Kidney (tissue), 22 donors: ENCODE measurements at places on chromosomes 13 and 19. TPM values are rescaled to one million over a fixed set of nuclear protein-coding genes. Genes with fewer than 3 reads are reported as not detected.

- no peaks in the 10 kb centered on the region for H3K4me1 ChIP-seq
- no peak overlapping the region for H3K4me3 ChIP-seq
- H3K27ac ChIP-seq, result no peak overlapping the region
- DNase-seq, result no peak
- no peaks in the 10 kb centered on the region for H3K36me3 ChIP-seq
- no peaks in the 10 kb centered on the region for H3K27me3 ChIP-seq
Measured at GRCh38 chr19:40862333-40862732, 12.1 kb upstream of the CYP2A6 start.

DNA sequence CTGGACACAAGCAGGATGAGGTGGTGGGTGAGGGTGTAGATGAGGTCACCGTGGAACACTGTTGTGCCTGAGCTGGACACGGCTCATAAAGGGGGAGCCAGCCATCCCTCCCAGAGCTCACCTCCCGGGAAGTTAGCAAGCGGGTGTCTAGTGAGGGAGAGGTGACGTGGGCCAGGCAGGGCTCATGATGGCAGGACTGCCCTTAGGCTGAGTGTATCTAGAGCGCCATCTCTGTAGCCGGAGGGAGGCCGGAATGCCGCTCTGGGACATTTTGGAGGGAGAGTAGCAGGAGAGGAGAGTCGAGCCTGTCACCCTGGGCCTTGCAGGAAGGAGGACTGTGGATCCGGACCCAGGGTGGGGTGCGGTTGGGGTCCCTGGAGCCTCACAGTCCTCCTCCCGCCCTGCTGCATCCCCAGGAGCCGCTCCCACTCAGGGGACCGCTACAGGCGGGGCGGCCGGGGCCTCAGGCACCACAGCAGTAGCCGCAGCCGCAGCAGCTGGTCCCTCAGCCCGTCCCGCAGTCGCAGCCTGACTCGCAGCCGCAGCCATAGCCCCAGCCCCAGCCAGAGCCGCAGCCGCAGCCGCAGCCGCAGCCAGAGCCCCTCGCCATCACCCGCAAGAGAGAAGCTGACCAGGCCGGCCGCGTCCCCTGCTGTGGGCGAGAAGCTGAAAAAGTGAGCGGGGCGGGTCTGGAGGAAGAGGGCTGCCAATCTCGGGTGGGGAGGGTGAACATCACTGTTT, 9.2 kb downstream of the ZNF296 start:
- H3K27ac ChIP-seq, result no peak overlapping the region
- DNase-seq, result no peak
- peaks cover 24% of the 10 kb centered on the region for H3K36me3 ChIP-seq

Gene ZNF285
- 4.9 TPM for total RNA-seq

Gene IFNL1
- not detected for total RNA-seq
